CD4-positive, CD25-positive, alpha-beta regulatory T cell (primary cell): ENCODE measurements at places on chromosomes 2 and 18. TPM values are rescaled to one million over a fixed set of nuclear protein-coding genes. Genes with fewer than 3 reads are reported as not detected.

The KIF1A gene
- not detected for total RNA-seq

The COL4A3 gene
- total RNA-seq = not detected

The SDC1 gene
- not detected for total RNA-seq

The PSD4 gene
- total RNA-seq = 124 TPM

DNA sequence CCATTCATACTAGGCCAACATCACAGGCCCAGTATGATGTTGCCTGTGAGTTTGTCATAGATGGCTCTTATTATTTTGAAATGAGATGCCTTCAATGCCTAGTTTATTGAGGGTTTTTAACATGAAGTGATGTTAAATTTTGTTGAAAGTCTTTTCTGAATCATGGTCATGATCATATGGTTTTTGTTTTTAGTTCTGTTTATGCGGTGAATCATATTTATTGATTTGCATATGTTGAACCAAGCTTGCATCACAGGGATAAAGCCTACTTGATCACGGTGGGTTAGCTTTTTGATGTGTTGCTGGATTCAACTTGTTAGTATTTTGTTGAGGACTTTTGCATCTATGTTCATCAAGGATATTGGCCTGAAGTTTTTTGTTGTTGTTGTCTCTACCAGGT, 195.8 kb upstream of the FN1 start:
- H3K36me3 ChIP-seq = no peaks in the 10 kb centered on the region
- no peaks in the 10 kb centered on the region for H3K4me1 ChIP-seq
- H3K27me3 ChIP-seq = no peaks in the 10 kb centered on the region
- H3K4me3 ChIP-seq = no peak overlapping the region

GRCh38 chr18:26802330-26803200, 62.9 kb downstream of the AQP4 start:
- H3K27me3 ChIP-seq = no peaks in the 10 kb centered on the region
- H3K4me3 ChIP-seq = no peak overlapping the region
- H3K27ac ChIP-seq = no peak overlapping the region
- no peak for DNase-seq

DNA sequence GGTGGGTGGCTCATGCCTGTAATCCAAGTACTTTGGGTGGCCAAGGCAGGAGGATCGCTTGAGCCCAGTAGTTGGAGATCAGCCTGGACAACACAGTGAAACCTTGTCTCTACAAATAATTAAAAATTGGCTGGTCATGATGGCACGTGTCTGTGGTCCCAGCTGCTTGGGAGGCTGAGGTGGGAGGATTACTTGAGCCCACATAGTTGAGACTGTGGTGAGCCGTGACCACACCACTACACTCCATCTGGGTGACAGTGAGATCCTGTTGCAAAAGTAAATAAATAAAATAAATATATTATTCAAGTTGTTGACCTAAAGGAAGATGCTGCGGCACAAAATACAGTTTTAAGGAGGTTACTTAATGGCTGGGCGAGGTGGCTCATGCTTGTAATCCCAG, 72.7 kb downstream of the LAMA3 start:
- no peak for DNase-seq
- H3K27ac ChIP-seq = no peak overlapping the region
- no peak overlapping the region for H3K4me3 ChIP-seq
- H3K36me3 ChIP-seq = no peaks in the 10 kb centered on the region
- peaks cover 6% of the 10 kb centered on the region for H3K27me3 ChIP-seq
- H3K4me1 ChIP-seq = no peaks in the 10 kb centered on the region

GRCh38 chr2:8840475-8841091, 3.2 kb upstream of the KIDINS220 start:
- H3K27ac ChIP-seq = no peak overlapping the region
- H3K4me3 ChIP-seq = no peak overlapping the region
- DNase-seq = no peak

- H3K36me3 ChIP-seq = no peaks in the 10 kb centered on the region
- H3K4me3 ChIP-seq = no peak overlapping the region
- no peaks in the 10 kb centered on the region for H3K4me1 ChIP-seq
- H3K27me3 ChIP-seq = no peaks in the 10 kb centered on the region
- H3K27ac ChIP-seq = no peak overlapping the region
- DNase-seq = no peak
These were observed 20.2 kb downstream of the CACNB4 start for GRCh38 chr2:152078662-152079061.

GRCh38 chr2:144159240-144159639, 360.7 kb downstream of the ZEB2 start:
- no peak for DNase-seq
- H3K27me3 ChIP-seq = no peaks in the 10 kb centered on the region
- no peak overlapping the region for H3K27ac ChIP-seq
- no peak overlapping the region for H3K4me3 ChIP-seq
- H3K4me1 ChIP-seq = no peaks in the 10 kb centered on the region
- H3K36me3 ChIP-seq = no peaks in the 10 kb centered on the region
